ENCODE measurements at places on chromosomes 3 and 15.
A peak's percentile ranks its signal among the peaks of the same experiment; 100 is the strongest.

DNA sequence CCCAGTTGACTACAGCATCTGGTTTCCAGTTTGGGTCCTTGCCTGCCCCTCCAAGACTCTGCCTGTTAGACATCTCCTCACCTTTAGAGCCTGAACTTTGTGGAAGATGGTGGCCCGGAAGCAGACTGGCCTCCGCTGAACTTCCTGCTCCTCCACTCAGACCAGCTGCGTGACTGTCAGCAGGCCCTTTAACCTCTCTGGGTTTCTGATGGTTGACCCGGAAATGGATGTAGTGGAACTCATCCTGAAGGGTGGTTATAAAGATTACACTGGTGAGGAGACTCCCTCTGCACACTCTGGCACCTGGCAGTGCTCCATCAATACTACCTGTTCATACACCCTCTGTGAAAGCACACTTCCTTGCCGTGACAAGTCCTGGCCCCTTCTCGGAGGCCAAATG, 151.9 kb upstream of the TLE3 start:
- DNase-seq = no peak

DNA sequence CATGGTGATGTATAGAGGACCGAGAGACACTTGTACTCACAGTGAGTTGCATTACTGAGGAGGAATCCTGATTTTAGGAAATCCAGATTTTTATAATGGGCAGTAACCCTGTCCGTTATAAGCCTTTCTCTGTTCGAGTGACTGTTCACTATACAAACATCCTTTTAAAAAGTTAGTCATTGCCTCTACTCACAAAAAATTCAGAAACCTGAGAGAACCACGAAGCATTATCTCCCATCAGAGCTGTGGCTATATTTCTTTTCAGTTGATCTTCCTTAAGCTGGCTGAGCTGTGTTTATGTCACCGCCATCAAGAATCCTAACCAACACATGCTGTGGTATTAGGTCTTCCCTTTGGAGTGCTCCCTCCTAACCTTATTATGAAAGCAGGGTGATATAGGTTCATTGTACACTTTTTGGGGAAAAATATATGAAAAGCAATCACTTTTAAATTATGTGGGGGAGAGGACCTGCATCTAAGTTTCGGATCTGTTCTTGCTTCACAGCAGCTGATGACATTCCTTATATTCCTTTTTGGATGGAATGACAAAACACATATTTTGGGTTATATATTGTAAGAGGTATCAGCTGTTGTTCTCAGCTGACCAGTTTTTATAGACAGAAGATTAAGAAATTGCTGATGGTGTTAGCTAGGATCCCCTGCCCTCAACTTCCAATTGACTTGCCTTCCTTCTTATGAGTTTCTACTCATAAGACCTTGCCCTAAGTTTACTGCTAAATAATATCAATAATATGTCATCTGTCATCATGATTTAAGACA, 465.9 kb upstream of the RASGRP1 start:
- no peak for DNase-seq

- DNase-seq = no peak
Measured at GRCh38 chr15:39589193-39589814, 8.4 kb downstream of the THBS1 start.

- DNase-seq = no peak
Measured at GRCh38 chr3:197820550-197821335, 29.7 kb downstream of the LRCH3 start.

DNA sequence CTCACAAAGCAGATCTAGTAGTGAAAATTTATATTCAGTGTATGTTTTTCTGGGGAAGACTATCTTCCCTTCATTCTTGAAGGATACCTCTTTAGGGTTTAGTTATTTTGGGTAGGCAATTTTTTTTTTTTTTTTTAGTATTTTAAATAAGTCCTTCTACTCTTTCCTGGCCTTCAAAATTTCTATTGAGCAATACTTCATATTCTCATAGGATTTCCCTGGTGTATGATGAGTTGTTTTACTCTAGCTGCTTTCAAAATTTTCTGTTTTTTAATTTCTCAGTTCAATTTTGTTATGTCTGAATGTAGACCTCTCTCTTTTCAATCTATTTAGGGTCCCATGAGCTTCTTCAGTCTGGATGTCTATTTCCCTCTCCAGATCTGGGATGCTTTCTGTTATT, 74.3 kb upstream of the PLSCR4 start:
- DNase-seq = no peak

DNA sequence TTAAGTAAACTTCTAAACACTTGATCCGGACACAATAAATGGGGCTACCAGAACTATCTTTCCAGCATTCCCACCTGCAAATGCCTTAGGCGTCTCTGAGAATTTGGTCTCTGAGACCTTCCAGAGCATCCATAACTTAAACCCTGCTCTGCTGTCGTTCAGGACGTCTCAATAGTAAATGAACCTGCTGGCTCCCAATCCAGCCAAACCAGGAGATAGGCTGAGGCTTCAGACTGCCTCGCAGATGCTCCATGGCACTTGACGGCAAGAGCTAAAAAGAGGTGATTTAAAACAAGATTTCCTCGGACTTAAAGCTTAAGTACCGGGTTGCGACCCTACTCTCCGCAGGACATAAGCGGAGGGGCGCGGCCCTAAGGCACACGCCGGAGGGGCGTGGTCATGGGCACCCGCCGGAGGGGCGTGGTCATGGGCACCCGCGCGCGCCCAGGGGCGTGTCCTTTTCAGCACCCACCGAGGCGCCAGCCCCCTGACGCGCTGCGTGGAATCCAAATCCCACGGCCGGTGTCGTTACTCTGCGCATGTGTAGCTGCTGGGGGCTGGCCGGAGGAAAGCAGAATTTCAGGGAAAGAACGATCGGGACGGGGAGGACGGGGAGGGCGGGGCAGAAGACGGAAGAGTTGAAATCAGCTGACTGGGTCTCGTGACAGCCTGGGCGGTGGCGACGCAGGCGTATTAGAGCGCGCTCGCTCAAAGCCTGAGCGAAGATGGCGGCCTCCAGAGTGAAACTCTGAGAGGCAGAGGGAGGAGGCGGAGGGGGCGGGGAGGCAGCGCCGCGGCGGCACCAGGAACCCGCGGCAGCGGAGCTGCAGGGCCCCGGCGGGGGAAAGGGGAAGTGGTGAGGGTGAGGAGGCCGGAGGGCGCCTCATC, at the start of gene DNAJC13:
TSS of gene DNAJC13 (plus strand) at position 696 of the 888 bp plus-strand sequence. CDS start 17,049 bp downstream, outside the sequence.
- peak; percentile 55 for DNase-seq

GRCh38 chr3:126755866-126756265, 51.8 kb downstream of the CHCHD6 start:
- DNase-seq = no peak

GRCh38 chr15:57387564-57388076, 11.3 kb downstream of the CGNL1 start:
- DNase-seq = no peak

DNA sequence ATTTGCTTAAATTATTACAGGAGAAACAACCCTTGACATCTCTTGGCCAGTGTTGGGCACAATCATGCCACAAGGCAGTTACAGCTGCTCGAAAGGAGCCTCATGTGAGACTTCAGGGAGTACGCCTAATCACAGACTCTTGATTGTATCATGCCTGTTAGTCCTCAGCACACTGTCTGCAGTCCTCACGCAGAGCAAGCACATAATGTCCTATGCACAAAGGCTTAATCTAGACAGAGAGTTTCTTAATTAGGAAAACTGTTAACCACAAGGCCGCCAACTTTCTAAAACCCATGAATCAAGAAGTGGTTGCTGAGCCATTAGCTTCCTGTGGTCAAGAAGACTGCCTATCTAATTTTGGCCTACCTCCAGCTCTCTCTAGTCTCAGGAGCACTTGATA, 172.0 kb downstream of the UNC13C start:
- DNase-seq = no peak

- DNase-seq = peak; percentile 53
Measured at GRCh38 chr3:72663429-72663828, 184.8 kb downstream of the SHQ1 start.

DNA sequence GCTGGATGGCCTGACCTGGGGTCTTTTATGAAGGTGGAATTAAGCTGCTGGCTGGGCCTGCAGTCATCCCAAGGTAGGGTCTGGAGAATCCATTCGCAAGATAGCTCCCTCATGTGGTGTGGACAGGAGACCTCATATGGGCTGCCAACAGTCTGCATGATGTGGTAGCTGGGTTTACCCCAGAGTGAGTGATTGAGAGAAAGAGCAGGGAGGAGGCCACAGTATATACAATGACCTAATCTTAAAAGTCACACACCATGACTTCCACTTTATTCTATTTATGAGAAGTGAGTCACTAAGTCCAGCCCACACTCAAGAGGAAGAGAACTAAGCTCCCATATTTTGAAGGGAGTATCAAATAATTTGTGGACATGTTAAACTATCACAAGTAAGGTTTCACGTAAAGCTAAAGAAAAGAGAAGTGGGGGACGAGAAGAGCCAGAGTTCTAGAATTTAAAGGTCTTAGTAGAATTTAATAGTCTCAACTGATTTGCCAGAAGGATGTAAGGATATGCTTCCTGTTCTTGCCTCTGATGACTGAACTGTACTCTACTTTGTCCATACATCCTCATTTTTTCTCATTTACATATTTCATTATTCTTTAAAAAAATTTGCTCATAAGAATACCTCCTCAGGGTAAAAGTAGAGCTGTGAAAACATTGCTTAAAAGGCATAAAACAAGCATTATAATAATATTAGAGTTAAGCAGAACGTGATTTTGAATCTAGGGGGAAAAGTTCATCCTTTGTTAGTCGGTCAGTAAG, 184.4 kb downstream of the PEX5L start:
- no peak for DNase-seq

DNA sequence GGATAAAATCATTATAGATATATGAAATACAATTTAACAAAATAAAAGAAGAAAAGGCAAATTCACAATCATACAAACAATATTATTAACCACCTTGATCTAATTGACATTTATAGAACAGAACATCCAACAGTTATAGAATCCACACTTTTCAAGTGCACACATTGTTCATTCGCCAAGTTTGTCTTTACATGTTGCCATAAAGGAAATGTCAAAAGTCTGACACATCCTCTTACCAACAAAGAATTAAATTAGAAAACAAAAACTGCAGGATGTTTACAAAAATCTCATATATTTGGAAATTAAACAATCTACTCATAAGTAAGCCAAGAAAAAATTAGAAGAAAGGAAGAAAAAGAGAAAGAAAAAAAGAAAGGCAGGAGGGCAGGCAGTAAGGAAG, 909.2 kb upstream of the EPHA6 start:
- no peak for DNase-seq

GRCh38 chr3:89052386-89052785, 55.0 kb upstream of the EPHA3 start:
- DNase-seq = no peak

- DNase-seq = no peak
Measured at GRCh38 chr15:87563869-87564268, 692.7 kb downstream of the NTRK3 start.

DNA sequence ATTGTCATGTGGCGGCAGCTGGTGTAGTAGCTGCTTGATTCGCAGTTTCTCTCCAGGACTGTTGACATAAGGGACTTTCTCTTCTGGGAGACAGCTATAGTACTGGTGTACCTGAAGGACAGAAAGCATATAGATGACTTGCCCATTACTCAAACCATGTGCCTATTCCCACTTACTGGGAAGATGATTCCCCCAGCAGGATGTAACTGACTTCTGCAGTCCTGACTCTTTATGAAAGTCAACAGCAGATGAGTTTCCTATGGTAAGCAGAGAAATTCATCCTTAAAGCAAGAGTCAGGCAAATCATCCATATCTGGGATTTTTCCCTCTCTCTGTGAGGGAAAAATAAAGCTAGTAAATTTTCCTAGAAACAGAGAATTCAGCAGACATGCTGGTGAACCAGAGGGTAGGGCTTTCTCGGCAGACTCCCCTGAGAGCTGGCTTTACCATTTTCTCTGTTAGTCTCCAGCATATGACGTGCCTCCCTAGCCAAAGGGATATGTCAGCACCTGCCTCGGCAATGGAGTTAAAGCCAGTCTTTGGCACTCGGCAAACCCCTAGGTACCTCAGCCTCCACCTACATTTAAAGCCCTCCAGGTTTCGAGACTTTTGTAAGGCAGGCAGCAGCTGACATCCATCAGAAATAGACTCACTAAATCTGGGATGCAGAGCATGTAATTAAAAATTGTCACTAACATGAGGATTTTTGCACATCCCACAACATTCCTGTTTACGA, 62.1 kb downstream of the PRICKLE2 start:
- DNase-seq = no peak

- DNase-seq = no peak
Measured at GRCh38 chr3:183400352-183400751, 28.1 kb downstream of the MCF2L2 start.

GRCh38 chr3:155682426-155683343, 62.2 kb downstream of the PLCH1 start:
- no peak for DNase-seq

DNA sequence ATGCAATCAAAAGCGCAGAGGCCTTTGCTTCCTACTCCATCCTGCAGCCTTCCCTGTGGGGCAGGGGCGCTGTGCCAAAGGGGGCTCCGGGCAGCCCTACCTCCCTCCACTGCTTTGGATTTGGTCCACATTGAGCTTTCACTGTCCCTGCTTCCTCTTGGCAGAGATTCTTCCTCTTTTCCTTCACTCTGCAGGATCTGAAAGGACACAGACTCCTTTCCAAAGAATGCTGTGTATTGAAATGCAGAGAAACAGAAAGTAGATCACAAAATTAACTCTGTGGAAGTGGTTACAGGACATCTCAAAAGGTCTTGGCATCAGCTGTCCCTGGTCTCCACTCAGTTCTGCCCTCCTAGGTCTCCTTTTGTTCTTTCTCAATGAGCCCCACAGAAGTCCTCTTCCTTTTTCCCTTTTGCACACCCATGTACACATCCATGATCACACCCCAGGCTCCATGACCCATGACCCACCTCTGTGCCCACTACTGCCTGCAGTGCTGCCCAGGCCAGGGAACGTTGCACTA, 64.1 kb downstream of the CCR1 start:
- no peak for DNase-seq

DNA sequence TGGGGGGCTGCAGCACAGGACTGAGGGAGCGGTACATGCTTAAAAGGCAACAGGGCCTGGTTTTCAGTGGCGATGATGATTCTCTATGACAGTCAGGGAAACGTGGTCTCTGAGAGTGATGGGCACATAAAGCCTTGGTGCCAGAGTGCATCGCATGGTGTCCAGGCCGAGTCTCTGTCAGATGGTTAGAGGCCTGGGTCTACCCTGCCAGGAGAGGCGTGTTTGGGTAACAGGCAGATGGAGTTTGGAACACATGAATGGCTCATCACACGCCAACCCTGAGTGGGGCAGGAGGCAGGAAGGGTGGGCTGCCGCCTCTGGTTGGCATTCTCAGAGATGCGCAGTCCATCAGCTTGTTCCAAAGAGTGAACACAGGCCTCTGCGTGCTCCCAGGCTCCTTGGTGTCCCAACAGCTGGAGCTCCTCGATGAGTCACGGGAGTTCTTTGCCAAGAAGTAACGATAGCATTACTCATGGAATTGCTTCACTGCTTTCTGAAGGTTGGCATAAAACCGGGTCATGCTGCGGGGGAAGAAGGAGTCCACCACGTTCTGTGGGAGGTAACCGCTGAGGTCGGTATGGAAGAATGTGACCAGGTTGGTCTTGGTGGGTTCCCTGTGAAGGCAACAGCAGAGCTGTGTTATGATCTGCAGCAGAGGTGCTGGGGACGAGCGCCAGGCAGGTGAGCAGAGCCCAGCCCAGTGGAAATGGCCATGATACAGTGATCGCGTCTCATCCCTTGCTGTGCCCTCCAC, 11.0 kb downstream of the STARD5 start:
- no peak for DNase-seq
